SK-N-SH (cell line): ENCODE measurements at places on chromosomes 3 and 15.

- no peak for DNase-seq
Measured at GRCh38 chr15:91813924-91814323, 39.6 kb upstream of the SLCO3A1 start.

GRCh38 chr15:70035051-70035718, 62.5 kb downstream of the TLE3 start:
- DNase-seq, result no peak

DNA sequence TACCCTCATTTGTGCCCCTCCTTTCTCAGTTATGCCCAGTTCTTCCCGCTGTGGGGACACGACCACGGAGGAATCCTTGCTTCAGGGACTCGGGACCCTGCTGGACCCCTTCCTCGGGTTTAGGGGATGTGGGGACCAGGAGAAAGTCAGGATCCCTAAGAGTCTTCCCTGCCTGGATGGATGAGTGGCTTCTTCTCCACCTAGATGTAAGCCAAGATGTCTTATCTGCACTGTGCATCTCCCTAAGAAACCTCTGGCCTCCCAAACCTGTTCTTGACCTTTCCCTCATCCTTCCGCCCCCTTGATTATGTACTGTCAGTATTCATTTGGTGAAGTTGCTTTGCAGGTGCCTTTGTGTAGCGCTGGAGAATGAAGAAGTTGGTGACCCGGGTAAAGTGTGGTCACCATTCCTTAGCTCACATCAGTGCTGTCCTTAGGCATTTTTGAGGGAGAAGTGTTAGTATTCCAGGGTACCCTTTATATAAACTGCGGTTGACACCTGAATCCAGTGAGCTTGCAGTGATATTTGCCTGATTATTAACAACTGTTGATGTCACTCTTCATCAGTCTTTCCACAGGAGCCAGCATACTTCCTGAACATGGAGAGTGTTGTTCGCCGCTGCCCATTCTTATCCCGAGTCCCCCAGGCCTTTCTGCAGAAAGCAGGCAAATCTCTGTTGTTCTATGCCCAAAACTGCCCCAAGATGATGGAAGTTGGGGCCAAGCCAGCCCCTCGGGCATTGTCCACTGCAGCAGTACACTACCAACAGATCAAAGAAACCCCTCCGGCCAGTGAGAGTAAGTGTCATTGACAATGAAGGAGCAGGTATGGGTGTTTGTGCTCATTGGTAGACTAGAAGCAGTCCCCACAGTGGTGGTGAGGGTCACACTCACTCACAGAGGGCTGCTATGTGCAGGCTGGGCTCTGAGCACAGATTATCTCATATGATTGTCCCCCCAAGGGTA, 966 bp downstream of the ALAS1 start:
- no peak for DNase-seq

DNA sequence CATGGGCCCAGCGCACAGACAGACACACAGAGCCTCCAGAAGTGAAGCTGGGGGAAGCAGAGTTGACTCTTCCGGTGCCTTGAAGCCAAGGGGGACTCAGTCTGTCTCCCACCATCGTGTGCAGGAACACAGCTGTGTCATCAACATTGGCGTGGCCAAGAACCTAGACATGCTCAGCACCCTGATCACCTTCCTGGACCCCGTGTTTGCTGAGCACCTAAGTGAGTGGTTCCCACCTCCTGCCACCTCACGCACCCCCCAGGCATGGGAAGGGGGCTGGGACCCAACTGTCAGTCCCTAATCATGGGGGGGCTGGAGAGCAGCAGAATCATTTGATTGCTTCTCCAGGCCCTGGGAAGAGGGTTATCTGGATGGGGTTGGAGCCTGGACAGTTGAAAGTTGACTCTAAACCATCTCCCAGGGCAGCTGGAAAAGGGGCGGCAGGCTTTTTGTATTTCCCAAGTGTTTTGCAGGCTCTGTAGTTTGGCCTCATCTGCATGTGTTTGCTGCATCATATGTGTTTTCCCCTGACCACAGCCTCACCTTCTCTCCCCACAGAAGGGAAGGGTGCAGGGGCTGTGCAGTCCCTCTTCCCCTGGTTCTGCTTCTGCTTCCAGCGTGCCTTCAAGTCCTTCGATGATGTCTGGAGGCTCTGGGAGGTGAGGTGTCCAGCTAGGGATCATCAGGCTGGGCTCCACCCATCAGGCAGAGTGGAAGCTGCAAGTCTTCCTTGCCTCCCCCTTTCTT, 12.8 kb downstream of the TBC1D21 start:
- no peak for DNase-seq
